ENCODE measurements at places on chromosomes 7 and 10.

DNA sequence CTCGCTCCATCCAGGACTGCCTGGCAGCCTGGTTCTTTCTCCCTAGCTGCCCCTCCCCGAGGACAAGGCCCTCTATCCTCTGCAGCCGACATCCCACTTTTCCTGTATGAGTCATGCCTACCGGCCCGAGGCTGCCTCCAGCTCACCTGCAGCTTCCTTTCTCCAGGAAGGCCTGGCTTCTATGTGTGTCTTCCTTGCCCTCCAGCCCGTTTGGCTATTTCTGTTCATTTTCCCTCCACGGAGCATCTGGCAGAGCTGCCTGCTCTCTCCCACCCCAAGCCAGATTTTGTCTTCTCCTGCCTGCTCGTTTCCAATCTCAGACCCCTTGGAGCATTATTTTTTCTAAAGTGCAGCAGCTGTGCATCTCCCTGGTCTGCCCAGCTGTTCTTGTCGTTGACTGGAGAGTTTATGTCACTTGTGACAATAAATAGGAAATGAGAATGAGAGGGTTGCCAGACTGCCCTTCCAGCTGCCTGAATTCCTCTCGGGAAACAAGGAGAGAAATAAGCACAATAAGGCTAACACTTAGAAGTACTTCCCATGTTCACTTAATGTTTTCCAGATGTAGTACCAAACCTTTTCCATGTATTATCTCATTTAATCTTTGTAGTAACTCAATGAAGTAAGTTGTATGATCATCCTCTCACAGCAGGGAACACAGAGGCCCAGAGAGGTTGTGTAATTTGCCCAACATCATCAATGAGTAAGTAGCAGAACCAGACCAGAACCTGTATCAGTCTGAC lies 19.7 kb downstream of the UBTD1 start:
- no peak for DNase-seq

- DNase-seq, result no peak
These were observed 33.9 kb downstream of the ENTPD1 start for GRCh38 chr10:95789902-95790301.

DNA sequence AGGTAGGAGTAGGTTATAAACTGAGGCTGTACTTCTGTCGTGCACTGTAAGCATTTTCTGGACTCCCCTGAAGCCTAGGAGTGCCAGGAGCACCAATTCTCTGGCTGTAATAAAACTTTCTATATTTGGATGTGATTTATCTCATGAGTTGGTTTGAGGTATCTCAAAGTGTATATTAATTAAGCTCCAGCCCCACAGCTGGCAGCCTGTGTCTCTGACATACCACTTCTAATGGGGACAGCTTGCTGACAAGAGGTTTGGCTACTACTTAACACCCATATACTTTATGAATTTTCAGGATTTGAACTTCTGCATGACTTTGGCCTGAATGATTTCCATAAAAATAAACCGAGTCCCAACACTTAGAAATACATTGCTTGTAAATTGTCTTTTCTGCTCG lies 35.2 kb downstream of the CFAP58 start:
- no peak for DNase-seq

DNA sequence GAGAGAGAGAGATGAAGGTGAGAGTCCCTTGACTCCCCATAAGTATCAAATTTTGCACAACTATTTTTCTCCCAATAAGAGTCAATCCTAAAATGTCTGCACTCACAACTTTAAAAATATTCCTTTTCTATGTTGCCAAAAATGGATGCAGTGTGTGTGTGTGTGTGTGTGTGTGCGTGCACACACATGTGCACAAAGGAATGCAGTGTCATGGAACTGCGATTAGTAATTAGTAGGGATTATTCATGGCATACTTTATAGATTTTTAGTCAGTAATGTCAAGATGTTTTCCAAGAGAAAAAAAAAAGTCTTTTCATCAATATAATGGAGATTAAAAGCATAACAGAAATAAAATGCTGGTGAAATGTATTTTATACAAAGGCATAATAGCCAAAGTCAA lies 179.1 kb upstream of the LRRTM3 start:
- DNase-seq, result no peak

DNA sequence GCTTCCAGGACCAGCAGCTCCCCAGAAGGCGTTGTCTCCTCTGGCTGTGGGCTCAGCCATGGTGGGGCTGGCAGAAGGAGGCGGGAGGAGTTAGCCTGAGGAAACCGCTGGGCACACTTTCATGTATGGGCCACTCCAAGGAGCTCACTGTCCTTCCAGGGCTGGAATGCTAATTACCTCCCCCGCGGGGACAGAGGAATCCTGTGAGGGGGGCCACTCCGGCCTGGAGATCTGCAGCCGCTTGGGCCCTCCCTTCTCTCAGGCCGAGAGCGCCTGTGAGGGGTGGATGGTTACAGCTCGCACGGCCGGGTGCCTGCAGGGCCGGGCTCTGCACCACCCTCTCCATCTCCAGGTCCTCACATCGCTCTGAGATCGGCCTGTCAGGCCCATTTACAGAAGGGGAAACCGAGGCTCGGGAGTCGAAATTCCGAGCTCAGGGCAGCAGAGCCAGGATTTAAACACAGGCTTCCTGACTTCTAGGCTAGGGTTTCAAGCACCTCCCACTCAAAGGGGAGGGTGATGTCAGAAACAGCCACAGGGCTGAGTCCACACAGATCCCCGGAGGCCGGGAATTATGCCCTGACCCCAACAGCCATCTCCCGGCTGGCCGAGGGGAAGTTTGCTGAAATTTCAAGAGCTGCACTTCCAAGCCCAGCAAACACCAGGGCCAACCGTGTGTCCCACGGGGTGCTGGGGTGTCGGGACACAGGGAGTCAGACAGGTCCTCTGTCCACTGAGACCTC lies 59.1 kb downstream of the PDGFA start:
- DNase-seq, result no peak

- peak; percentile 34 for DNase-seq
These were observed at the start of gene SMO for GRCh38 chr7:129188372-129188891. Gene SMO (plus strand): TSS chr7:129188633. CDS start chr7:129189152, 519 bp downstream.

- no peak for DNase-seq
These were observed 285.9 kb upstream of the FZD8 start for GRCh38 chr10:35927990-35928488.

DNA sequence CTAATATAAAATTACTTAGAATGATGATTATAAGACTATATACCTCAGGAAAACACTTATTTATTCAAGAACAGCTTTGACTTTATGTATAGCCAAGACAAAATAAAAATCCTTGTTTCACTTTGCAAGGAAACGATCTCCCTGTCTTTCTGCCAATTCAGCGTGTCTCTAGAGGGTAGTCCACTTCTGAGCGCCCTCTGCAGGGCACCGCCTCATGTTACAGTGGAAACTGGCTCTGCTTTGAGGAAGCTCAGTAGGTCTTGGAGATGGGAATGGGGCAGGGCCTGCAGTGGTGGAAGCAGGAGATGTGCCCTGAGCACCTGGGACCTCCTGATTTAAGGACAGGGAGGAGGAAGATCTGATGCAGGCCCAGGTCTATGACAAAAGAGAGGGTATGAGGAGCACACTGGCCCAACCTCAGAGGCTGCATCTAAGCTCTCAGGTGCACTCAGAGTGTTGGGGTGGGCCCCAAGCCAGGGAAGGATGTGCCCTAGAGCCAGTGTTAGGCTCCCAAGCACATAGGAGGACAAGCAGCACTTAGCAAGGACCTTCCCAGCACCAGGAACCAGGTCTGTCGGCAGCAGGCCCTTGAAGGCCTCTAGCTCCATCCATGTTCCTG lies 481.0 kb downstream of the TNS3 start:
- DNase-seq, result no peak

DNA sequence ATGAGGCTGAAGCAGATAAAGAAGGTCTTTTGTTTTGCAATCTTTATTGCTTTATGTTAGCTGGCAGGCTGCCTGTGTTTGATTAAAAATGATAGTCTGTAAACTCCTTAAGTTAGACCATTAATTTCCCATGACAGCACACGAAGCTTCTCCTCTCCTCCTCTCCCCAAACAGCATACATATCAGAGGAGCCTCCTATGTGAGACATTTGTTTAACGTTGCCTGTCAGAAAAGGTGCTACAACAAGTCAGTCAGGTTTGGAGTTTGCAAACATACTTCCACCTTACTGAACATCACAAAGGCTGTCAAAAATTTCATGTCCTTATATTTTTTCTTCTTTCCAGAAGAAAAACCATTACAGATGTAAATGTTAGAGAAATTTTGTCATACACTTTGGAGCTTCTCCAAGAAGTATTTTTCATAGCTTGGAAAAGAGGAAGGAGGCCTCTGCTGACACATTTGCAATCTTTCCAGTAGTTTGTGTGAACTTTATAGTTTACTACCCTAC lies 393.1 kb downstream of the EXOC4 start:
- DNase-seq, result no peak

- no peak for DNase-seq
These were observed 68.7 kb upstream of the OGDHL start for GRCh38 chr10:49830846-49831245.

GRCh38 chr7:117149692-117150091 lies 173.2 kb downstream of the WNT2 start:
- DNase-seq, result no peak

GRCh38 chr10:95755511-95756004 lies 405 bp upstream of the ENTPD1 start:
- DNase-seq, result no peak

- no peak for DNase-seq
These were observed 199.2 kb upstream of the KIAA1217 start for GRCh38 chr10:24009736-24010135.

DNA sequence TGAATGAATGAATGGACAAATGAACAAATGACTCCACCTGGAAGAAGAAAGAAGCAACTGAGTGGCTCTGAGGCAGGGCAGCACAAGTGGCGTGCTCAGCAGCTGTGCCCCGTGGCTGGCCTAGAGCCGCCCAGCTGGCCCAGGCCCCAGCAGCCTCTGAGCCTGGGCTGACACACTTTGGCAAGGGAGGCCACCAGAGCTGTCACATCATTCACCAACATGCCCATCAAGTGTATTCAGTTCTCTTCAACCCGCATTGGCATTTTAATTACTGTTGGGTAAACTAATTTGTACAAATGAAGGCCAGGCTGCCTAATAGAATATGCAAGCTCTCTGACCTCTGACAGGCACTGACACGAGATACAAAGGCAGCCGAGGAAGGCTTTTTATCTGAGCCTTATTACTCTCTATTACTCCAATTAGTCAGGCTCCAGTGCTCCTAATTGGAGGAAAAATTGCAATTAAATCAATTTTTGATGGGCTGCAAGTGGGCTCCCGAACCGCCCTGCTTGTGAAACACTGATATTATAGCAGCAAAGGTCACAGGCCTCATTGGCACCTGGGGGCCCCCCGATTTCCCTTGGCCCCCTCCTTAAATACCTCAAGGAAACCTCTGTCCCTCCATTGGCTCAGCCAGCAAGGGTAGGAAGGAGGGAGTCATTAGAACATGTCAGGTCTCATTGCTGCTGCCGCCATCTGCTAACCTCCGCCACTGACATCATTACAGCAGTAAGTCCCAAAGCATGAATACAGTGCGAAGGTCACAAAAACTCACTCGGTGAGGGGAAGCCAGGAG lies 41.9 kb downstream of the DPCD start:
- DNase-seq, result peak; percentile 47

DNA sequence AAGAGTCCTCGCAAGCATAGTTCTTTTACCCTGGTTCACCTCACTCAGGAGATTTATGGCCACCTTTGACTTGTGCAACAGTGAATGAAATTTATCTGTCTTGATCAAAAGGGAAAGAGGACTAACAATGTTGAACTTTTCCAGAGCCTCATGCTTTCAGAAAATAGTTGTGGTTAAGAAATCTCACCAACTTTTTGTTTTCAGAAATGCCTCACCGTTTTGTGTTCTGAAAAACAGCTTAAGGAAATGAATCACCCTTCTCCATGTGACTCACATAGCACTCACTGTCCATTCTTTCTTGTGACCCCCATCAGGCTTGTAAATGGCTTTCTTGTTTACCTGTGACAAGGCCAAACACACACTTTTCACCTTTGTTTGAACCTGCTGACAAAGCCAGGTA lies 148.6 kb upstream of the FAM3C start:
- DNase-seq, result no peak

DNA sequence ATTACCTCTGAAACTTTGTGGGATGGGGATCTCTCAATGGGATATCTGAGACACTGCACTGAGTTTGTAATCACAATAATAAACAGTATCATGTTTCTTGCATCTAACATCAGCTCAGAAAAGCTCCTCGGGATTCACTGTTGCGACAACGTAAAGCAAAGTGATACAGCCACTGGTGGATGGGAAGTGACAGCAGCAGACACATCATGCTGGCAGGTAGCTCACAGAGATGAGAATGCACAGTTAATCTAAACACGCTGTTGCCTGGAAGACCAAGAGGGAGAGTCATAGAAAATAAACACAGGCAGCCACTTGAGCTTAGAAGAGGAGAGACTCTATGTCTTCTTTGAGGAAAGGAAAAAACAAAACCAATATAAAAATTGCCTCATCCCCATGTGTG lies 513.8 kb downstream of the MAGI2 start:
- no peak for DNase-seq

GRCh38 chr10:110168601-110169481 lies 38.6 kb upstream of the MXI1 start:
- no peak for DNase-seq

GRCh38 chr7:111883241-111883640 lies 320.9 kb upstream of the IMMP2L start:
- no peak for DNase-seq

DNA sequence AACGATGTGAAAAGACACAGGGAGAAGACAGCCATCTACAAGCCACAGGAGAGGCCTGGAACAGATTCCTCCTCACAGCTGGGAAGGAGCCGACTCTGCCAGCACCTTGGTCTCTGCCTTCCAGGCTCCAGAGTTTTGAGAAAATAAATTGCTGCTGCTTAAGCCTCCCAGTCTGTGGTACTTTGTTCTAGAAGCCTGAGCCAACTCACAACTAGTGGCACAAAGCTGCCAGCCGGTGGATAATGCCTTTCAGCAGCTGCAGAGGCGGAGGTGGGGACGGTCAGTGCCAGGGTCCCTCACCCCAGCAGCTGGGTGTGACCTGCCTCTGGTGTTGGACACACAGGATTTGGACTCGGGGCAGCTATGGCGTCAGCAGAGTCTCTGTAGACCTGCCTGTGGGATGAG lies 255.4 kb upstream of the PITRM1 start:
- DNase-seq, result no peak

DNA sequence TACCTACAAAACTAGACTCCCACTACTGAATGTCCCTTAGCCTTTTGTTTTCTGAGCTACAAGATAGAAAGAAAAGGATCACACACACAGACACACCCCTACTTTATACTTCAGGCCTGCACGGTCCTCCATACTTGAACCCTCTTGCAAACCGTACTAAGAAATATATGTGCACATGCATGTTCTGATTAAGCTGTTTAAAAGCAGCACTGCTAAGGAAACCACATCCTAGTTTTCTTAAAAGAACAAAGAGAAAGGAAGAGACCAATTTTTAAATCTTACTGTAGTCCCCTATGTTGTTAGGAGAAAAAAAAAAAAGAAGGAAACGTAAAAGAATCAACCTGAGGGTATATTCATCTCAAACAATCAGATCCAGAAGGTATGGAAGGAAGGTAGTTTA lies 501.2 kb downstream of the PARD3 start:
- no peak for DNase-seq
